ENCODE measurements at places on chromosomes 3 and 15.

DNA sequence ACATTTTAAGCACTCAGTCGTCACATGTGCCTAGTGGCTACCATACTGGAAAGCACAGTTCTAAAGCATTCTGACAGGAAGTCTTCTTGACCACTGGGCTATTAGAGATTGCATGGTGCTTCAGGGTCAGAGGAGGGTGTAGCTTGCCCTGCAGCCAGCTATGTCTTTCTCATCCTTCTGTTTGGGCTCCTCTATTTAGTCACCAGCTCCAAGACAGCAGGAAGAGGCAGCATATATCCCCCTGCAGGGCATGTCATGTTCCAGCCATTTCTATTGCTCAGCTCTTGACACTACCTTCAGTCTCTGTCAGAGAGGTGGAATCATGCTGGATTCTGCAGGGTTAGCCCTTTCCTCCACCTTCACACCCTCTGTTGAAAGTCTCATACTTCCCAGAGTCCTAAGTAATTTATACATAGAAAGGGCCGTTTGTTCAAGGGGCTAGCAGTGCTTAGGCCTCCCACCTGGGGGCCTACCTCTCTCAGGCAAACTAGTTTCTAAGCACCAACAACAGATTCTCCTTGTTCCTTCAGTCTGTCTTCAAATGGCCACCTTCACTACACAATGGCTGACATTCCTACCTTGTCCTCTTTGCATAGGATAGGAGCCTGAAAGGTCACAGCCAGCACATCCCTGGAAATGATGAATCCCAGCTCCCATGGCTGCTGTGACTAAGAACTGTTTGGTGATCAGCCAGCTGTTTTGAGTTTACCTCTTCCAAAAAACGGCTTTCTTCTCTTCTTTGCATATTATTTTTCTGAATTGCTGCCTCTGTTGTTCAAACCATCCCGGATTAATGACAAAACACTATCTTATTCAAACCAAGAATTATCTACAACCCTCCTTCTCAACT is 115.7 kb upstream of the BFSP2 start:
- no peak for DNase-seq

DNA sequence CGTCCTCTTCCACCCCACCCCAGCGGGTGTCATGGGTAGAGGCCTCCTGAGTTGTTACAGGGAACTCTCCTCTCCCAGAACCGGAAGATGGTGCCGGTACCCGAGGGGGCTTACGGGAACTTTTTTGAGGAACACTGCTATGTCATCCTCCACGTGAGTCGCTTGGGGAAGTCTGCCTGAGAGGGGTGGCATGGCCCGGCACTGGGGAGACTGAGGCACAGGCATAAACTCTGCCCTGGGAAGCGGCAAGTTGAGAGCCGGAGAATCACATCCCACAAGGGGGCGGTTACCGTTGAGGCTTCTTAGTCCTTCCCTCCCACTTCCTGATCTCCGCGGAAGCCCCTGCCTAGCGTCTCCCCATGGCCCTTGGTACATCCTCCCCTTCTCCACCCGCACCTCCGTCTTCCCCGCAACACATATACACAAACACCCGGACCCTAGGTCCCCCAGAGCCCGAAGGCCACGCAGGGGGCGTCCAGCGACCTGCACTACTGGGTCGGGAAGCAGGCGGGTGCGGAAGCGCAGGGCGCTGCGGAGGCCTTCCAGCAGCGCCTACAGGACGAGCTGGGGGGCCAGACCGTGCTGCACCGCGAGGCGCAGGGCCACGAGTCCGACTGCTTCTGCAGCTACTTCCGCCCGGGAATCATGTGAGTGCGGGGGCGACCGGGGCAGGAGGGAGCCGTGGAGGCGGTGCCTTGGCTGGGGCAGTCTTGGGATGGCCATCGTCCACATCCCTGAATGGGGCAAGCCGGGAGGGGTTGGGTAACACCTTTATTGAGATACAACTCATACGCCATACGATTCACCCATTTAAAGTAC is 3.4 kb downstream of the VILL start:
- peak; percentile 33 for DNase-seq

DNA sequence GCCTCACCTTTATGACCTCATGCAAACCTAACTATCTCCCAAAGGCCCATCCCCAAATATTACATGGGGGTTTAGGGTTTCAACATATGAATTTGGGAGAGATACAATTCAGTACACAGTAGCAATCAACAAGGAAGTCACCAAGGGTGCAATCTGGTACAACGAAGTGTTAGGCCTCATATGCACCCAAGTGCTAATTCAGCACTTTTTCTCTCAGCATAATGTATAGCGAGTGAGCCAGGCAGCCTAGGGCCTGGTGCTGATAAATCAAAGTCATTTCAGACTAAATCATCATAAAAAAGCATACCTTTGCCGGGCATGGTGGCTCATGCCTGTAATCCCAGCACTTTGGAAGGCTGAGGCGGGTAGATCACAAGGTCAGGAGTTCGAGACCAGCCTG is 11.7 kb upstream of the KBTBD8 start:
- DNase-seq, result no peak

GRCh38 chr3:149221783-149222517 is at the start of gene CP:
Gene CP (minus strand): TSS chr3:149221829. CDS start chr3:149221792, 37 bp downstream.
- no peak for DNase-seq

- no peak for DNase-seq
Observed at GRCh38 chr3:169953462-169954141, 13.0 kb upstream of the SEC62 start.

DNA sequence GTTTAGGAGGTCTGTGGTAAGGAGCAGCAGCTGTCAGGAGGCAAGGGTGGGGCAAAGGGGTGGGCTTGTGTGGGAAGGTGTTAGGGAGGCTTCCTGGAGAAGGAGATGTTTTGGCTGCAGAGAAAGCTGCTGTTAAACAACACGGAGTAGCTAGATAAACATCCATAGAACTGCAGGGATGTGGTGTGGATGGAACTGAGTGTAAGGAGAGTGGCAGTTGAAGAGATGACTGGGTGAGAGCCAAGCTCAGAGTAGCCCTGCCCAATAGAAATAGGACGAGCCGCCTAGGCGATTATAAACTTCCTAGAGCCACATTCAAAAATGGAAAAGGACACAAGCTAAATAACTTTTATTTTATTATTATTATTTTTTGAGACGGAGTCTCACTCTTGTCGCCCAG is 19.9 kb downstream of the RPLP1 start:
- DNase-seq, result no peak

- no peak for DNase-seq
Observed at GRCh38 chr3:48142316-48142870, 45.8 kb downstream of the CDC25A start.

DNA sequence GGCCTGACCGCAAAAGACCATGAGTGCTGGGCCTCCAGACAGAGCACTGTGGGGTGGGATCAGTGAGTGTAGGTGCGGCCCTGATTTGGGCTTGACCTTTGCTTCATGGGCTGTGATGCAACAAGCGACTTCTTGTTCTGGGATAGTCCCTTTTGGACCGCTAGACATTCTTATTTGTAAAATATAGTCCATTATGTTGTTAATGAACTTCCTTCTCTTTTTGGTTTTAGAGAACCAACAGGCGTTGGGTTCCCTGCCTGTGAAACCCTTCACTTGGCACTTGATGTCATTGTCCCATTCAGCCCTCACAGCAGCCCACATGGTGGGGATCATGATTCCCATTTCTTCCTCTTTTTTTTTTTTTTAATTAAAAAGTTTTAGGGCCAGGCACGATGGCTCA is 15.8 kb upstream of the TRH start:
- no peak for DNase-seq

GRCh38 chr3:107268469-107268868 is 108.8 kb upstream of the CCDC54 start:
- no peak for DNase-seq

DNA sequence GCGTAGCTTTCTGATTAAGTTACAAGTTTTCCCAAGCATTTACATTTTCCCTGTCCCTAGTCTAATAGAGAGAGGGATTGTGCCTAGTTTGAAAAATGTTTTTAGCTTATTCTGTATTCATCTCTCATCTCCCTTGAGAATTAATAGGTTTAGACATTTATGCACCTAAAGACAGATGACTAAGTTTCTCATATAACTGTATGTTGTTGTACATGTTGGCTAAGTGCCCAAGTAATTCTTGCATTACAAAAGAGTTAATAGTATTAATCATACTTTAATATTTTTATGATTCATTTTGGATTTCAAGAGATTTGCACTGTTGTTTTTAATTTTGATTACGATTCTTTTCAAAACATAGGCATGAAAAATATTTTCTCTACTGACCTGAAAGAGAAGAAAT is 109.0 kb upstream of the TBL1XR1 start:
- no peak for DNase-seq

- no peak for DNase-seq
Observed at GRCh38 chr3:112477891-112478290, 21.4 kb downstream of the BTLA start.

GRCh38 chr3:150783920-150784746 is 21.2 kb upstream of the SIAH2 start:
- DNase-seq, result no peak

DNA sequence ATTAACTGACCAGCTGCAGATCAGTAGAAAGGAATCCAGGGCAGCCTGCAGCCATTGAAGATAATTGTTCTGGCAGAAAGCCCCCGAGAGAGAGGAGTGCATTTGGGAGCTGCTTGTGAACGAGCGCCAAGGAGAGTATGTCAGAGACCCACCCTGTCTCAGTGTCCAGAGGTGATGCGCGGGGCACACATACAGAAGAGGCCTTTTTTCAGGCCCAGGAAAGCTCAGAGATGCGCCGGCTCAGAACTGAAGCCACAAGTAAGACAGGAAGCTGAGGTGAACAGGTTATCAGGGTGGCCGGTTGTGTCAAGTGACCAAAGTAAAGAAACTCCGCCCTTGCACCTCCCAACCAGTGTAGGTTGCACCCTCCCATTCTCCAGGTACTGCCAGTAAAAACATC is 59.8 kb upstream of the HEG1 start:
- DNase-seq, result no peak

DNA sequence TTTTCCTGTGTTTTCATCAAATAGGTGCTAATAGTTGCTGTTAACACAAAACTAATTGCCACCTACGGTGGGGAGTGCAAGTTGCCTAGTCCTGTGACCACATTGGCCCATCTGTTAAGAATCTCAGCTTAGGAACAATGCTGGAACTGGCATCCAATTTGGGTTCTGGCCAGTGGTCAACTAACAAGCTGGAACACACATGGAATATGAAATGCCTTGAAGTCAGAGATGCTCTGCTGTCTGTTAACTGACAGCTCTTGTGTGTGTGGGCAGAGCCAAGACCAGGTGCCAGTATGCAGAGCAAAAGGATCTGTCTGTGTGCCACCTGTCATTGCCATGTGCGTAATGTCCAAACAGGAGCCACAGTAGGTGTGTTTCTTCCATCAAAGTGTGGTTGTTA is 460.8 kb downstream of the ROBO2 start:
- DNase-seq, result no peak

- DNase-seq, result peak; percentile 14
Observed at GRCh38 chr15:52527911-52528563, 643 bp downstream of the MYO5A start.

DNA sequence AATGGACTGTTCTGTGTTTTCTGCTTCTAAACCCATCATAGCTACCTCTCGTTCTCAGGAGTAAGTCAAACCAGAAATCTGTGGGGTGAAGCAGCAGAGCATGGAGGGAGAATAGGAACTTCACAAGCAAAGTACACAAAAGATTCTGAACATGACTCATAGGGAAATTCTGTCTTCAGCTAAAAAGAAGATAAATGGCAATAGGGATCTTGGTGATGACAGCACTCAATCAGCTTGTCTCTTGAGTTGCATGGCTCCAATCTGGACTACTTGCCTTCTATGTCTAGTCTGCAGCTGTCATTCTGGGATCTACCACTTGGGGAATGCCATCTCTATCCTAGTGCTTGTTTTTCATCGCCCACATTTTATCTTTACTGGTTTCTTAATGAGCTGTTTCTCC is 13.5 kb upstream of the GRAMD1C start:
- no peak for DNase-seq

- no peak for DNase-seq
Observed at GRCh38 chr3:52088445-52089367, 32.3 kb upstream of the DUSP7 start.

- DNase-seq, result no peak
Observed at GRCh38 chr15:94722024-94722636, 490.8 kb downstream of the MCTP2 start.

GRCh38 chr3:70755526-70755925 is 443.1 kb upstream of the MDFIC2 start:
- DNase-seq, result no peak

DNA sequence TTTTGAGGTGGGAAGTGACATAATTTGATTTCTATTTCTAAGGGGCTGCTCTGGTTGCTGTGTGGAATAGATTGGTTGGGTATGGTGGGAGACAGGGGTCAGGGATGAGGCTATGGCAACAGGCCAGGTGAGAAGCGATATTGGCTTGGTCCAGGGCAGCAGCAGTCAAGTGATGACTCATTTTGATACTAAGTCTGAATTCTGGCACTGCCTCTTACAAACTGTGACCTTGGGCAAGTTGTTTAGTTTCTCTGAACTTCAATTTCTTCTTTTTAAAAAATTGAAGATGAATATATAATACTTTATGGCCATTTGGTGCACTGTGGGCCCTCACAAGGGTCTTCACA is 40.4 kb upstream of the CLSTN2 start:
- no peak for DNase-seq

- DNase-seq, result no peak
Observed at GRCh38 chr15:52385670-52386069, 90.1 kb upstream of the MYO5C start.

DNA sequence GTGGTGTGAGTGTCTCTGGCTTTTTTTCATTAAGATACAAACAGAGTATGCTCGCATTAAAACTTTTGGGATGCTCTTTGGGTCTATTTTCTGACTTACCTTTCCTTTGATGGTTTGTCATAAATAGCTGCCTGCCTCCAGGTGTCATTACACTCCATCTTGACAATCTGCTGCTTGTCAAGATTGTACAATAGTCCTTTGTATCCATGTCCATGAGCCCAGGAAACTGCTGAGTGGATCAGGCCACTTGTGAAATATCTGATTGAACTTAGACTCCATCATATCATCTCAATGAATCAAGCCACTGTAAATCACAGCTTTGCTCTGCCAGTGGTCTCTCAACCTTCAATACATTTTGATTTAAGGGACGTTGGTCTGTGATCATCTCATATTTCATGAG is 135.2 kb downstream of the ECT2 start:
- DNase-seq, result no peak

DNA sequence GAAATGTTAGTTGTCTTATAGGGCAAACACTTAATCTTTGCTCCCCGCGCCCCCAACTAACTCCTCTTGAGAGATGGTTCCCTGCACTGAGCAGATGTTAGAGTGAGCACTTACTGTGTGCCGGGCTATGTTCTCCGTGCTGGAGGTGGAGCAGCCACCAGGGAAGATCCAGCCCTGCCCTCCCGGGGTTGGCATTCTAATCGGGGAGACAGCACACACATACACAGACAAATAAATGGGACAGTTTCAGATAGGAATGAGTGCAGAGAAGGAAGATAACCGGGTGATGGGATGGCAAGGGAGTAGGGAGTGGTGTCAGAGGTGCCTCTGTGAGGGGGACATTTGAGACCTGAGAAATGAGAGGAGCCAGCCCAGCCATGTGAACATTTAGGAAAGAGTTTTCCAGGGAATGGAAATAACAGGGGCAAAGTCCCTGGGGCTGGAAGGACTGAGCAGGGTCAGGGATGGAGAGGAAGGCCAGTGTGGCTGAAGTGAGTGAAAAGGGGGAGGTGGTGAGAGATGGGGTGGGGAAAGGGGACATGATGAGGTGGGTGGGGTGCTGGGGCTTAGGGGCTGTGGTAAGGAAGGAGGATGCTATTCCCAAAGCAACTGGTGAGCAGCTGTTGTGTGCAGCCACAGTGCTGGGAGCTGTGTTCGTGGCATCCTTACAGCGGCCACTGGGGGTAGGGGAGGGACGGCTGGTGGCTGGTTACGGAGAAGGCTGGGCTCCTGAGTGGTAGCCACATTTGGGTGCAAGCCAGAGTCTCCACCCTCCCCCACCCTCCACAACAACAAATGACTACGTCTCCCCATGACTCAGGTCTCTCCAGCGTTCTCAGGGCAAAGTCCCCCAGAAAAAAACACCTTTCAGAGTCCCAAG is 15.4 kb upstream of the FGD5 start:
- DNase-seq, result no peak

All from T follicular helper cell (primary cell).